H7 (cell line): ENCODE measurements at places on chromosomes 7 and 10.

GRCh38 chr7:50298811-50299562 is 5.5 kb upstream of the IKZF1 start:
- no peak for DNase-seq

DNA sequence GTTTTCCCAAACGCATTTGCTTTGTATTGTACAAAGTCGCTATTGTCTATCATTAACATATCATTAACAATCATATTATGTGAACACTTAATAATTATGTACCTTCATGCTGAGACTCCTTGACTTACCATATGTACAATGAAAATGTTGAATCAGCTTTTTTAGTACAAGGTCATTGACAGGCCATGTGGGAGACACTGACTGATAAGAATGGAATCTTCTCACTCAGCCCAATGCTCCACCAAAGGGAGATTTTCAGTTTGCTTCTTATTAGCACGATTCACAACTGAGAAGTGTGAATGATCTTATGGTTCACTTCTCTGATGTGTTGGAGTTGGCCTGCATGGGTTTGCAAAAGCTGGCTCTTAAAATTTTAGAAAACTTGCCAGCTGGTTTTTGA is 253.5 kb upstream of the TEX47 start:
- DNase-seq, result no peak

- peak; percentile 26 for DNase-seq
Observed at GRCh38 chr10:115963848-115964247, 309.2 kb downstream of the GFRA1 start.

- peak; percentile 98 for DNase-seq
Observed at GRCh38 chr7:55254596-55255495, 110.3 kb upstream of the LANCL2 start.

DNA sequence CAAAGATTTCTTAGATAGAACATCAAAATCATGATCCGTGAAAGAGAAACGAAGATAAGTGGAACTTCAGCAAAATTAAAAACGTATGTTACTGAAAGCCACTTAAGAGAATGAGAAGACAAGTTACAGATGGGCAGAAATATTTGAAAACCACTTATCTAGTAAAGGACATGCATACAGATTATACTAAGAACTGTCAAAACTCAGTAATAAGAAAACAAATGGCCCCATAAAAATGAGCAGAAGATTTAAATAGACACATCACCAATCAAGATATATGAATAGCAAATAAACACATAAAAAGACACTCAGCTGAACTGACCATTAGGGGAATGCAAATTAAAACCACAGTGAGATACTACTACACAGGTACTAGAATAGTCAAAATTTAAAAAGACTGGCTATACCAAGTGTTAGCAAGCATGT is 343.7 kb downstream of the PTEN start:
- DNase-seq, result no peak

- DNase-seq, result no peak
Observed at GRCh38 chr7:16051561-16052255, 365.2 kb upstream of the MEOX2 start.

- DNase-seq, result no peak
Observed at GRCh38 chr7:40676221-40676620, 541.4 kb downstream of the SUGCT start.

DNA sequence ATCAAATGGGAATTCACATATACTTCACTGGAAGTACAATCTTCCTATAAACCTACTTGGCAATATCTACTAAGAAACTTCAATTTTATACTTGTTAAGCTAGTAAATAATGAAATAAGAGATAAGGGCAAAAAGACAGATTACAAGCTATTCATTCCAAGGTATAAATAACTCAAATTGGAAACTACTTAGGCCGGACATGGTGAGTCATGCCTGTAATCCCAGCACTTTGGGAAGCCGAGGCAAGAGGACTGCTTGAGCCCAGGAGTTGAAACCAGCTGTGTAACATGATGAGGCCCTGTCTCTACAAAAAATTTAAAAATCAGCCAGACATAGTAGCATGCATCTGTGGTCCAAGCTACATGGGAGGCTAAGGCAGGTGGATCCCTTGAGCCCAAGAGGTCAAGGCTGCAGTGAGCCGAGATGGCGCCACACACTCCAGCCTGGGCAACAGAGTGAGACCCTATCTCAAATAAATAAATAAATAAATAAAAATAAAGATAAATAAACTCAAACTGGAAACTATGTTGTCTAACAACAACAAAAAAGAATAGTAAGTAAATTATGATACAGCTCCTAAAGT is 37.6 kb downstream of the ARHGAP21 start:
- DNase-seq, result no peak

DNA sequence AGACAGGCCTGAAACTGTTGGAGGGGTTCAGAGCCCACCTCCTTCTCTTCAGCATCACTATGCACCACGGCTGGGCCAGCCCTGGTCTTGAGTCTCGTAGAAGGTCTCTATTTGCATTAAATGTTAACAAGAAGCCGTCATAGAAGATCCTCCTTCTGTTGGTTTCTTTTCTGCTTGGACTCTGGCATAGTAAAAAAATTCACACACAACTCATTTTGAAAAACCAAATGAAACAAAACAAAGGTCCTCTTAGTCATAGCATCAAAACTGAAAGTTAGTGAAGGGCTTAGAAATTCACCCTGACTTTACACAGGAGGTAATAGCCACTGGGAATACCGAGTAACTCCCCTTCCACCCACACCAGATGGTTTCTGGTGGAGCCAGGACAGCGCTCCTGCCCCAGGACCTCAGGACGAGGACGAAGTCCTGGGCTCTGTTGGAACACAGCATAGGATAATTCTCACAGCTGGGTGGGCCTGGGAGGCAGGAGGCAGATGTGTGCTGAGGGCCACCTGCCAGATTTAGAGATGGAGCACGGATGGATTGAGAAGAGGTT is 248.4 kb upstream of the KLF6 start:
- no peak for DNase-seq

GRCh38 chr10:109944613-109945012 is 21.3 kb upstream of the XPNPEP1 start:
- no peak for DNase-seq

GRCh38 chr10:75788394-75789205 is 357.2 kb downstream of the LRMDA start:
- no peak for DNase-seq

DNA sequence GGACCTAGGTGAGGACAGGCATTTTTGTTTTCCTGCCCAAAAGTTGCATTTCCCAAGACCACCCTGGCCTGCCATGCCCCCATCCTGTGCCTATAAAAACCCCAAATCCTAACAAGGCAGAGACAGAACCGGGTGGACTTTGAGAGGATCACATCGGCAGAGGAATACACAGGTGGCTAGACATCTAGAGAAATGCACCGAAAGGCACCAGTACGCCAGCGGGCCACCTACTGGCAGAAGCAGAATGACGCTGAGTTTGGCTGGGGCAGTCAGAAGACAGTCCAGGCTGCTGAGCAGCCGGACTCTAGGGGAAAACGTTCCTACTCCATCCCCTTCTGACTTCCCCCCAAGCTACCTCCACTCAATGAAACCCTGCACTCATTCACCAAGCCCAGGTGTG is 2.8 kb downstream of the AKR1C4 start:
- peak; percentile 7 for DNase-seq

GRCh38 chr10:98223874-98224273 is 44.1 kb downstream of the LOXL4 start:
- no peak for DNase-seq

GRCh38 chr10:50347394-50347802 is 96.1 kb upstream of the ASAH2 start:
- DNase-seq, result no peak

DNA sequence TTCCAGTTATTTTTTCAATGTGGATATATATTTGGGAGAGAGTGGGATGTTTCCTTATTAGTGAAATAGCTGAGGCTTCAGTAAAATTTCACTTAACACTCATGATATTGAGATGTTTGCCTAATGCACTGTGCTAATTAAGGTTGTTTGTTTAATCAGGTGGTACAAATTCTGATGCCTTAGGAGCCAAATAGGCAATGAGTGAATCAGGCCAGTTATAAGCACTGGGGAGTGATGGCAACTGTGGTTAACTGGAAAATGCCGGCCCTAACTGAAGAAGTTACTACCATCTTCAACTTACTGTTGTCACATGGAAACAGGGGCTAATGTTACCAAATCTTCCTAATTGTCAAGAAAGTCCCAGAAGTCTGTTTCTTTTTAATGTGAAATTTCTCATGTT is 32.0 kb downstream of the VCL start:
- DNase-seq, result no peak

DNA sequence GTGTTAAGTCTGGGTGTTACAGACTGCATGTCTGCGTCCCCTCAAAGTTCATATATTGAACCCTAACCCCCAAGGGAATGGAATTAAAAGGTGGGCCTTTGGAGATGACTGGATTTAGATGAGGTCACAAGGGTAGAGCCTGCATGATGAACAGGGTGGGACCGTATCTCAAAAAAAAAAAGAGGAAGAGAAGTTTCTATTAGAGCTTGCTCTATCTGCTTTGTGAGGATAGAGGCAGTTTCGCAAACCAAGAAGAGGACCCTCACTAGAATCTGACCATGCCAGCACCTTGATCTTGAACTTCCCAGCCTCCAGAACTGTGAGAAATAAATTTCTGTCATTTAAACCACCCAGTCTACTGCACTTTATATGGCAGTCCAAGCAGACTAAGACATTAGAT is 1.4 kb downstream of the KIN start:
- no peak for DNase-seq

GRCh38 chr7:41103331-41103730 is 599.6 kb downstream of the INHBA start:
- DNase-seq, result no peak

GRCh38 chr7:1961701-1962276 is 271.0 kb downstream of the MAD1L1 start:
- DNase-seq, result no peak

- DNase-seq, result no peak
Observed at GRCh38 chr10:33735464-33735923, 401.0 kb upstream of the NRP1 start.

GRCh38 chr10:27359792-27360355 is 119.3 kb upstream of the ACBD5 start:
- no peak for DNase-seq

DNA sequence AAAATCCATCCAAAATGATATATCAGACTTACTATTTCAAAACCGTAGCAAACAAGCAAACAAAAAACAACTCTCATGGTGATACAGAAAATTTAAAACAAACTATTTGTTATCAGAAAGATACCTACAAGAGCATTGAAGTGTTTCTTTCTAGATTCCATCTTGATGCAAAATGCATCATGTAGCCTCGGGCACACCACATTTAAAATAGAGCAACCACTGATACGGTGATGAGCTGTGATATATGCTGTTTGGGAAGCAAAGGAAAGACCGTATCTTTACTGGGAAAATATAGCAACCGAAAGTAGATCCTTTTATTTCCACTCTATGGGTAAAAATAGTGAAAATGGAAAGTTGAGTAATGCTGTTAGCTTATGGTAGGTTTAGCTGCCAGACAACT is 892.0 kb downstream of the GATA3 start:
- DNase-seq, result no peak

DNA sequence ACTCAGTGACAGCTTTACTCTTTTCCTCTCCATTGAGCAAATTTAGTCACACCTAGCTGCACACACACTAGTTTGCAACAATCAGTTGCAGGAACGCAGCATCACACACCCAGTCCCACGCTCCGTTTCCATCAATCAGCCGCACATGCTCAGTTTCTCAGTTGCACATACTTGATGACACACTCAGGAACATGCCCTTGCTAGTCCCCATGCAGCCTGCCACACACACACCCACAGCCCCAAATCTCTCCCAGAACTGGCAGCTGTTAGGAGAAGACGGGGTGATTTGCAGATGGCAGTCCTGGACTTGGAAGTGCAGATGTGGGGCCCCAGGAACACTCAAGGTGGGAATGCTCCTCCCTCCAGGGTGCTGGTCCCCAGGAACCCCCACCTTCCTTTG is 7.7 kb downstream of the LBX1 start:
- no peak for DNase-seq

DNA sequence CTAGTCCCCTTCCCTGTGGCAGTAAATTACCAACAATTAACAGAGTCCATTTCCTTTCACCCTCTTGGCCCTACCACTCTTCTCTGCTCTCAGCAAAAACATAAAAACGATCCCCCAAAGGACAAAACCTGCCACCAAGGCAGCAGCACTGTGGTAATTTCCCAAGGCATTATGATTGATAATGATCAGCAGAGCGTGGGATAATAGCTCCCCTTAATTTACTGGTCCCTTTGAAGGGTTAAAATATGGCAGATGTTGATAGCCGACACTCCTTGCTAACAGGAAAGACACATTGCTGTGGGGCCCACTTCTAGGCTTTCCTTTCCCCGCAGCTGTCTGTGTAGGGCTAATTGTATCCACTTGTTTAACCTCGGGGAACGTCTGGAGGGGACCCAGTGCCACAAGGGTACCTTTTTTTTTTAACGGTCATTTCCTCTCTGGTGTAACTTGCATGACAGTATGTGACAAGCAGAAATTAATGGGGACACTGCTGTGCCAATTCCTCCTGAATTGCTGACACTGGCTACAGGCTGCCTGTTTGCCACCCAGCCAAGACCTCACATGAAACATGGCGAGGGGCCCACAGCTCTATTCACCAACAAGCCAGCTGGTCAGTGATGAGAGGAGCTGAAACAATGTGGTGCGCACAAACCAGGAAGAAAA is 81.3 kb downstream of the CDK6 start:
- DNase-seq, result no peak

GRCh38 chr7:24732646-24733413 is 24.4 kb downstream of the GSDME start:
- no peak for DNase-seq

- no peak for DNase-seq
Observed at GRCh38 chr7:134298902-134299683, 17.6 kb downstream of the SLC35B4 start.

- no peak for DNase-seq
Observed at GRCh38 chr7:3280946-3281656, 20.0 kb upstream of the SDK1 start.

- DNase-seq, result no peak
Observed at GRCh38 chr7:156759143-156759542, 118.6 kb downstream of the RNF32 start.

DNA sequence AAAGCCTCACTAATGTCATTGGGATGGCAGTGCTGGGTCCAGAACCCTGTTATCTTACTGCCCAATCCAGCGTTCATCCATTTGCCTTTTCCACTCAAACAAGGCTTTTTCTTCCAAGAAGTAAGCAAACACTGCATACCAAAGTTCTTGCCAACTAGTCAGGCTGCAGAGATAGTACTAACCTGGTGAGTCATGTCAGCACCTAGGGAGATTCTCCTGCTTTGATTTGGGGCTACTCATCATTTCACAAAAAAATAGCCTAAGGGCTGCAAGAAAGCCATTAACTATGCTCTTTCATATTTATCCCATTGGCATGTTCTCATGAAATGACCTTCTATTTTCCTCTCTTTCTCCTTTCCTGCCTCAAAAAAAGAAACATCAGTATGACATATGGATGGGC is 142.6 kb downstream of the TWIST1 start:
- no peak for DNase-seq
